ENCODE measurements at places on chromosomes 12 and 14.

DNA sequence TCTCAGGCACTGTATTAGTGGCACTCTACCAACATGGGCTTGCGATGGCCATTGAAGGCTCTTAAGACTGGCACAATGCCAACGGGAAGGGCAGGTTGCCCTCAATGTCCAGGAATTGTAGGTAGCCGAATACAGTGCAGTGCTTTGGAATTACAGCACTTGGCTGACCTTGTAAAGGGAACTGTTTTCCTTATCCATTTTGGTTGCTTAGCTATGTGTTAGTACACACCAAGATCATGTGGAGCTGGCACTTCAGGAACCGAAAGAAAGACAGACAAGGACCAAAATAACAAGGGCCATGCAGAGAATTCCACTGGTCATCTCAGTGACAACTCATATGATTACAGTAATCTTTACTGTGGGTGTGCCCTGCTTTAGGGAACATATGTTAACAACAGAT lies 72.7 kb downstream of the DYRK2 start:
- DNase-seq = no peak

DNA sequence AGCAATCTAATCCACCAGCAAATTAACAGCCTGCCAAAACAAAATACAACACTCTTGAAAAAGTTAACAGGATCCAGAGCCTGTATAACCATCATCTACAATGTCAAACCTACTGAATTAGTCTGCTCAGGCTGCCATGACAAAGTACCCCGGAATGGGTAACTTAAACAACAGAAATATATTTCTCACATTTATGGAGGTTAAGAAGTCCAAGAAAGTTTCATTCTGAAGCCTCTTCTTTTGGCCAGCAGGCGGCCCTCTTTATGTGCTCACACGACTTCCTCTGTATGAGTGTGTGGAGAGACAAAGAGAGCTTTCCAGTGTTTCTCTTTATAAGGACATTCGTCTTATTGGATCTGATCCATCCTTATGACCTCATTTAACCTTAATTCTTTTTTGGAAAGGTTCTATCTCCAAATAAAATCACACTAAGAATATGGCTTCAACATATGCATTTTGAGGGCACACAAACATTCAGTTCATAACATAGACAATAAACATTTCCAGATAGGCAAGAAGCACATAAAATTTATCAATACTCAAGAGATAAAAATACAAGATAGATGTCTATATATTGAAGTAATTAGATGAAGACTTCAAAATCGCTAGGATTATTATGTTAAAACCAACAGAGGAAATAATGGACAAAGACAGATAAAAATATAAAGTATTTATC lies 5.9 kb upstream of the RERG start:
- no peak for DNase-seq

DNA sequence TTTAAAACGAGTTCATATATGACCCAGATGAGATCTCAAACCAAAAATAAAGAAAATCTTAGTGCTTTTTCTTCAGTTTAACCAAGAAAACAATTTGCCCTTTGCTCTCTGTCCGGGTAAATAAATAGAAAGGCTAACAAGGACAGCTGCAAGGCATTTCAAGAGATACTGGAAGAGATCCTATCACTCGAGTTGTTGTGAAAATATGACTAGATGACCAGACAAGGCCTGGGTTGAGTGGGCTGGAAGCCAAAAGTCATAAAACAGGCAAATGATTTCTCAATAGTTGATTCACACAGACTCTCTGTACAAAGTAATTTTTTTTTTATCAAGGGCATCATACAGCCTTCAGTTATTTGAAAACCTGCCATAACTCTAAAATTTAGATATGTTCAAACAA lies 55.9 kb upstream of the AVPR1A start:
- DNase-seq = no peak

GRCh38 chr12:108585864-108586263 lies 12.0 kb downstream of the TMEM119 start:
- no peak for DNase-seq

GRCh38 chr14:68262567-68262966 lies 443.0 kb downstream of the RAD51B start:
- DNase-seq = no peak

DNA sequence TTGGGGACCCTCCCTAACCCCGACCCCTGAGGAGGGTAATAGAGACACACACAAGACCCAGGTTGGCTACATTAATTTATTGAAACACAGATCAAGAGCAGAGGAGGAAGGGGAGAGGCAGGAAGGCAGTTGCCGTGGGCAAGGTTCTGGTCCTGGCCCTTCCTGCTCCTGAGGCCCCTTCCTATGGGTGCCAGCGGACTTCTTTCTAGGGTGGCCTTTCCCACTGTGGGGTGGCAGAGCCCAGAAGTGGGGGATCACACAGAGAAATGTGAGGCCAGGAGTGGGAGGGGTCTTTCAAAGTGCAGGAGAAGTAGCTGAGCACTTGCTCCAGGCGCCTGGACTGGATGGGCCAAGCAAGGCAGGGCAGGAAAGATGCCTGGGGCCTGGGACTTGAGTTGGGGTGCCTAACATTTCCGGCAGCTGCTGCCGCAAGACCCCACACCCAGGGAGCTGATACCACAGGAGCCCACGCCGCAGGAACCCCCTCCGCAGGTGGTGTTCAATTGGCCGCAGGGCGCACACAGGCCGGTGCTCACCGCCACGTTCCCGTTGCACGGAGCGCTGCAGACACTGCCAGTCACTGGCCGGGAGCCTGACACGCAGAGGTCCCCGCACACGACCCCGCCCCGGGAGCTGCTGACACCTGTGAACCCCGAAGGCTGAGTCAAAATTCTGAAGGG lies 5.3 kb downstream of the KRT81 start:
- DNase-seq = no peak

DNA sequence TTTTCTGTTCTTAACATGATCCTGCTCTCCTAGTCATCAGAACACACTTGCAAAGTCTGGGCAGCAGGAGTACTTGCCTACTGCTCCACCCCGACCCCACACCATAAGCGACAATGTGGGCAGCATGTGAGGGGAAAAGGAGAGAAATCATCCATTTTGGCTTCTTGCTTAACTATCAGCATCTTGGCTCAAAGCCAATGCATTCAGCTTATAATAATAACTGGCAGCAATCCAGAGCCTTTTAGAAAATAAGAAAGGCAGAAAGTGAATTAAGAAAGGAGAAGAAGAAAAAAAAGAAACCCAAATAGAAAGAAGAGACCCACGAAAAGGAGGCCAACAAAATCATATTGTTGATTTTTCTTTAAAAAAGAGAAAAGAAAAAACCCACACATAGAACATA lies 930.8 kb downstream of the BCL11B start:
- no peak for DNase-seq

DNA sequence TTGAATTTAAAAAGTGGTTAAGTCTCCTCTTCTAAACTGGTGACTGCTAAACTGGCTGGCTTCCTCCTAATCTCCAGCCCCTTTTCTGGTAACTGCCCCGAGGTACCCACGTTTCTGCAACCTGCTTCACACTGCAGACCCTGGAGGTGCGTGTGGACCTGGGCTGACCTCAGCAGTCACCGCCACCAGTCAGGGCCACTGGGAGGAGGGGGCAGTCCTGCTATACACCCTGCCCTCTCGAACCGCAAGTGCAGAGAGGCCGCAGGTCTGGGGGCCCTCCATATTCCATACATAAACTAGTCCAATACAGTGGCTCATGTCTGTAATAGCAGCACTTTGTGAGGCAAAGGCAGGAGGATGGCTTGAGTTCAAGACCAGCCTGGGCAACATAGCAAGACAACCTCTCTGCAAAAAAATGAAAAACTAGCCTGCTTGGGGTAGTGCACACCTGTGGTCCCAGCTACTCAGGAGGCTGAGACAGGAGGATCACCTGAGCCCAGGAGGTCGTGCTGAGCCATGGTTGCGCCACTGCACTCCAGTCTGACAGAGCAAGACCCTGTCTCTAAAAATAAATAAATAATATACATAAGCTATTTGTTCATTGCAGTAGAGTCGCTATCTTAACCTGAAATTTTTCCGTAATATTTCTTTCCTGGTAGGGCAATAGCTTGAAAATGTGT lies 25.6 kb downstream of the VPS37B start:
- no peak for DNase-seq

DNA sequence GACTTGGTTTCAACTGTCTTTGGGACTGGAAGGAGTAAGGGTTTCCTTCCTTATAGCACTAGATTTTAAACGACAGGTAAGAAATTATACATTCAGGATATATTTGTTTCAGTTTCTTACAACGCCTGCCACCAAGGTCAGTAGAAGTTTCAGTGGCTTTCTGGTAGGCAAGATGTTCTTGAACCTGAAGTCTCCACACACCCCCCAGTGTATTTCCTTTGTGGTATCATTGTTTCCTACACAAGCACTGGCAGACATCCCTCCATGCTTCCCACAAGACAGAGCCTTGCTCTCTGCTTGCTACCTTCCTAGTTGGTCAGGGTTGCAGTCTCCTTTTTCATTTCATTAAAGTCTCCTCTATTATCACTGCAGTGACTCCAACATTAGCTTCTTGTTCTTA lies 283.1 kb downstream of the FLRT2 start:
- DNase-seq = no peak

GRCh38 chr12:27428466-27428865 lies 18.1 kb upstream of the SMCO2 start:
- no peak for DNase-seq

DNA sequence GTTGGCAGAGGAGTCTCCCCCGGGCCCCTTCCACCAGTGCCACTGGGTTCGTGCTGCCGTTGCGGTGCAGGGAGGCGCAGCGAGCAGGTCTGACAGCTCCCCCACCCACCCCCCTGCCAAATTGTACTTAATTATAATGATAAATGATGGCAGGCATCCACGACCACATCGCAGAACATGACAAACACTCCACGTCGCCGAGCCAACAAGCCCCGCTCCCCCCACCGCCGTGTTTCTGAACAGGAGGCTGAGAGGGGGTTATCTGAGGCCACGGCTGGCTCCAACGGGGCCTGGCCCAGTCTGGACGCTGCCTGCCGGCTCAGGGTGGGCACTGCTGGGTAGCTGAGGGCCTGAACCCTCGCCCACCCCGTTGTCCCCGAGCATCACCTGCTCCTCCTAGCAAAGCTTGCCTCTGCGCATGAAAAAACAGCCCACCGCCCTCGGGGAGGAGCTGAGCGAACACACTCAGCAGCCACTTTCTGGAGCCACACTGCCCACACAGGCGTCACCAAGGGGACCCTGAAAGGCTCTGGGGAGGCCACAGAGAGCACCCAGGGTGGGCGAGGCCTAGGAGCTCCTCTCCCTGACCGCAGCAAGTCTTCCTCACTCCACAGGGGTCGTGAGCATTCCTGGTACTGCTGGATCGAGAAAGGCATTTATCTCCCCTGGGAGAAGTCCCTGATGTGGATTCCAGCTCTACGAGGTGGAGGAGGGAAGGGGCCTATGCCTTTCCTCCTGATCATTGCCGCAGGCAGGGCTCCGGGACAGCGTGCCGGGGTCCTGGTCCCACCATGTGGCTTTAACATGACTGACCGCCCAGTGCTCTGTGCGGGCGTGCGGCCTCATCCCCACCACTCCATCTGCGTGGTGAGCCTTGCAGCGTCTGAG lies 35.4 kb upstream of the DIO3 start:
- no peak for DNase-seq

GRCh38 chr12:116541547-116542344 lies 17.4 kb upstream of the MAP1LC3B2 start:
- DNase-seq = no peak

DNA sequence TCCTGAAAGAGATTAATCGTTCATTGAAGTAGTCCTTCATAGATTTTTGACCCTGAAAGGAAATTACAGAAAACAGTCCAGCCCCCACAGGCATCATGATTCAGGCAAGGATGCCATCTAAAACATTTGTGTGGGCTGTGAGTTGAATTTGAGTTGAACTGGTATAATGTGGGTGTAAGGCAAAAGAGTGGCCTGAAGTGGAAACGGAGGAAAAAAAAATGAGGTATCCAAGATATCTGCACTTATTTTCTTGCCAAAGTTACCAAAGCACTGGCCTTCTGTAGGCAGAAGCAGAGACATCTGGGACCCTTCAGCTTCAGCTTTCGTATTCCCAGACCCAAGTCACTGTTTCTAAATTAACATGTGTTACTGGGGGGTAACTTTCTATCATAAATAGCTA lies 105.1 kb upstream of the DIO2 start:
- no peak for DNase-seq

GRCh38 chr12:563250-563781 lies 99.9 kb downstream of the NINJ2 start:
- no peak for DNase-seq

DNA sequence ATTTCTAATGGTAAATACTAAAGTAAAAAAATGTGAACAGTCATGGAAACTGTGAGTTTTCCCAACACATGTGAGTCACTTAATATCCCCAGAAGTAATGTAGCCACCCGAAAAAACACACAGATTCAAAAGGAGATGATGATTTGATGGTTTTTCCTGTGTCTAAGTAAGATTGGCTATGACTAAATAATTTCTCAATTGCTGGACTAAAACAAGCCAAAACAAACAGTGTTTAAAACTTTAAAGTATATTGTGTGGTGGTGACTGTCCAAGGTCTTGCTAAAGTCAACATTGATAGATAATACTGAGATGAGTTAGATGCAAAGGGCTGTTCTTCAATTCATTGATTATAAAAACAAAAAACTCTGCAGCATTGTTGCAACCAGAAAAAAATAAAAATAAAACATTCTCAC lies 89.6 kb upstream of the SOX5 start:
- DNase-seq = no peak

DNA sequence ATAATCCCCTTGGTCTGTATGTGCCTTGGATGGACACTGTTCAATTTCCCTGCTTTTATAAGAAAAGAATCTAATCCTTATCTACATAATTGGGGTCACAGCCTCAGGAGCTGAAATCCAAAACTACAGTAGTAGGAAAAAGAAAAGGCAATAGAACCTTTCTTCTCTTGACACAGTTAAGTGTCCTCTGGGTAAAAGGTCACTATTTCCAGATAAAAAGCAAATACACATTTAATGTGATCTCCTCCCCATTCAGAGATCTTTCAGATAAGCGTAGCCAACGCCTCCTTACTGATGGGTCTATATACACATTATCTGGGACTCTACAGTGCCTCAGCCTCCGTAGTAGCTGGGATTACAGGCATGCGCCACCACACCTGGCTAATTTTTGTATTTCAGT lies 73.4 kb downstream of the CLIP1 start:
- DNase-seq = no peak

GRCh38 chr12:542395-543113 lies 82.8 kb downstream of the B4GALNT3 start:
- no peak for DNase-seq

- DNase-seq = no peak
These were observed 551.1 kb upstream of the LRFN5 start for GRCh38 chr14:41055589-41055988.
